ENCODE measurements at places on chromosomes 7 and 10.
A peak's percentile ranks its signal among the peaks of the same experiment; 100 is the strongest.

- DNase-seq: no peak
These were observed 738.1 kb downstream of the KCNMA1 start for GRCh38 chr10:76899490-76899889.

GRCh38 chr10:89369156-89370105, 8.4 kb upstream of the IFIT1B start:
- DNase-seq: no peak

GRCh38 chr7:32275216-32276009, 205.2 kb upstream of the PDE1C start:
- no peak for DNase-seq

DNA sequence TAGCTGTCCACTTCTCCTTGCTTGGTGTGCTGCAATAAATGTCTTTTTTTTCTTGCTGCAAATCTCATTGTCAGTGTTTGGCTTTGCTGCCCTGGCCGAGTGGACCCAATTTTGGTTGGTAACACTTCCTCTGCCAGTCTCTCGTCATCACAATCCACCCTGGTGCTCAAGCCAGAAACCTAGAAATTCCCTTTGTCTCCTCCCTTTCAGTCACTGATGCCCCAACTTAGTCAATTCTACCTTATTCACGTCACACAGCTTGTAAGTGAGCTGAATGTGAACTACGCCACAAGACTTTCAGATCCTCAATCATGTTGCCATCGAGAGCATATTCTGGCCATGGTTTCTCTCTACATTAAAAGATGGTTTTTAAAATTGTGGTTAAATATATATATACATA, 13.0 kb upstream of the FRA10AC1 start:
- DNase-seq: no peak

- no peak for DNase-seq
These were observed 44.9 kb downstream of the PNLIPRP2 start for GRCh38 chr10:116665541-116666125.

GRCh38 chr10:775245-776075, 86.0 kb upstream of the DIP2C start:
- DNase-seq: no peak

DNA sequence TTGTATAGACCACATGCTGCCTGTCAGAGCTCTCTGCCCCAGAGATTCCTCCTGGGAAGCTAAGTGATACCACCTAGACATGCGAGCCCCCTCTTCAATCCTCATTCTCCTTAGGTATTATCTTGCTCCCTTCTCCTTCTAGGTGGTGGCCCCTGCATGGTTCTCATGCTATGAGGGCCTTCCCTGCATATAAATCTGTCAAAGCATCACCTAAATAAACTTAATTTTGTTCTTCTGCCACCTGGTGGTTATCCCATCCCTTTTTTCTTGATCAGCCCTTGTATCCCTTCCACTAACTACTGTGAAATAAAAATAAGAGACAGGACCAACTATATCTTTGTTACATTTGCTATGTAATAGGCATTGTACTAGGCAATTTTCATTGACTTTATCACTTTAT, 242.1 kb downstream of the CDC14C start:
- DNase-seq: no peak

- DNase-seq: no peak
These were observed 262.1 kb upstream of the CACNA2D1 start for GRCh38 chr7:82705517-82706260.

- DNase-seq: no peak
These were observed 91.0 kb downstream of the PTPRE start for GRCh38 chr10:127997937-127998336.

GRCh38 chr7:139133335-139134139, 24.0 kb upstream of the ZC3HAV1 start:
- peak; percentile 73 for DNase-seq

- DNase-seq: no peak
These were observed 141.4 kb downstream of the ARHGAP22 start for GRCh38 chr10:48463318-48464003.

DNA sequence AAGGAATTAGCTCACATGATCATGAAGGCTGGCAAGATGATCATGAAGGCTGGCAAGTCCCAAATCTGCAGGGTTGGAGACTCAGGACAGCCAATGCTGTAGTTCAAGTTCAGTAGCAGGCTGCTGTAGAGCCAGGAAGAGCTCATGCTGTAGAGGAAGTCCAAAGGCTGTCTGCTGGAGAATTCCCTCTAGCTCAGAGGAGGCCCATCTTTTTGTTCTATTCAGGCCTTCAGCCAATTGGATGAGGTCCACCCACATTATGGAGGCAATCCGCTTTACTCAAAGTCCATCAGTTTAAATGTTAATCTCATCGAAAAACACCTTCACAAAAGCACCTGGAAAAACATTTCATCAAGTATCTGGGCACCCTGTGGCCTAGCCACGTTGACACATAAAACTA, 24.8 kb upstream of the FAM171A1 start:
- DNase-seq: no peak

DNA sequence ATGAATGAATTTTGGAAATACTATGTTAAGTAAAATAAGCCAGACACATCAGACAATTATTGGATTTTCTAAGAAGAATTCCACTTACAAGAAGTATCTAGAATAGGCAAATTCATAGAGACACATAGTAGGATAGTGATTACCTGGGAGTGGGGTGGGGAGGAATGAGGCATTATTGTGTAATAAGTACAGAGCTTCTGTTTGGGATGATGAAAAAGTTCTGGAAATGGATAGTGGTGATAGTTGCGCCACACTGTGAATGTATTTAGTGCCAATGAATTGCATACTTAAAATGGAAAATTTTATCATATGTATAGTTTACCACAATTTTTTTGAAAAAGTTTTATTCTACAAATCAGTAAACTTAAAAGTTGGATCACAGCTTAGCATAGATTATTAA, 297.2 kb upstream of the KAT6B start:
- no peak for DNase-seq

GRCh38 chr7:56110611-56111010, 4.3 kb upstream of the CHCHD2 start:
- DNase-seq: no peak

DNA sequence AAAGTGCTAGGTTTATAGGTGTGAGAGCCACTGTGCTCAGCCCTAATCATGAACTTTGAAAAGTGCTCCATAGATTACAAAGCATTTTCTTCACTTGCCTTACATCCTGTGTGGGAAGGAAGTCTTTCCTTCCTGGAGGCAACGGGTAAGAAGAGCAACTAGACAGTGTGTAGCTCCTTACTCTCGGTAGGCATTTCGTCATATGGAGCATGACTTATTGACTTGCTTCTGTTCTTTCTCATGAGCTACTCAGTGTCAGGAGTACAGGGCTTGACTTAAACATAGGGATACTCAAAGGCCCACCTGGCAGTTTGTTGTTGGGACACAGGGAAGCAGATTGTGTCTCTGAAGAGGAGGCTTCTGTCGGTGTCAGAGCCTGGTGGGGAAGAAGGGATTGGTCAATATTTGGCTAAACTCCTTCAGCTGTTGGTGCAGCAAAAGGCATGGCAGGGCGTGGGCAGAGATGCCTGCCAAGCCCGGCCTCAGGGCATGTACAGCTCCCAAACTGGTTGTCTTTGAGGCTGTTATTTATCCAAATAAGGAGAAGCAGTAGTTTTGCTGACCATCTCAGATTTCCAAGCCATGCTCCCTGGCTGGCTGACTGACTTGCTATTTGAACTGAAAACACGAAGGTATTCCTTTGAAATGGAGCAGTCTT, 248.9 kb downstream of the KIAA1217 start:
- DNase-seq: no peak

- no peak for DNase-seq
These were observed 418.9 kb downstream of the MDFIC start for GRCh38 chr7:115340828-115341227.

- no peak for DNase-seq
These were observed 341.5 kb upstream of the AOAH start for GRCh38 chr7:37065779-37066271.

DNA sequence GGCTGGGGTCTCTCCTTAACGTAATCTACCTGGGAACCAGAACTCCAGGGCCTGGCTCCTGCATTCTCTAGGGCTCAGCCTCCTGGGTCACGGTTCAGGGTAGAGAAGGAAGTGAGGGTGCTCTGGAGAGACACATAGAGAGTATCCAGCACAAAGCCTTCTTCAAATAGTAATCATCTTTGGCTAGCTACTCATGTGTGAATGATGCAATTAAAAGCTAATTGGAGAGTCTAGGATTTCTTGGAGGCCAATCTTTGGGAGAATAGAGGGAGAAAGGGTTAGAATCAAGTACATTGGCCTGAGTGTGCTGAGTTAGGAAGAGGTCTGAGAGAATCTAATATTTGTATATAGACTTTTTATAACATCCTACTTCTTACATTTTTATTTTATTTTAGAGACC, 24.0 kb upstream of the MALRD1 start:
- DNase-seq: no peak

- DNase-seq: no peak
These were observed 22.9 kb upstream of the LRRC17 start for GRCh38 chr7:102889851-102890250.

GRCh38 chr7:40584667-40585433, 450.0 kb downstream of the SUGCT start:
- no peak for DNase-seq

- no peak for DNase-seq
These were observed 772.1 kb downstream of the CCSER2 start for GRCh38 chr10:85100495-85100894.

GRCh38 chr10:92938841-92939240, 90.5 kb downstream of the EXOC6 start:
- no peak for DNase-seq
